ENCODE measurements at places on chromosomes 12 and 14.

DNA sequence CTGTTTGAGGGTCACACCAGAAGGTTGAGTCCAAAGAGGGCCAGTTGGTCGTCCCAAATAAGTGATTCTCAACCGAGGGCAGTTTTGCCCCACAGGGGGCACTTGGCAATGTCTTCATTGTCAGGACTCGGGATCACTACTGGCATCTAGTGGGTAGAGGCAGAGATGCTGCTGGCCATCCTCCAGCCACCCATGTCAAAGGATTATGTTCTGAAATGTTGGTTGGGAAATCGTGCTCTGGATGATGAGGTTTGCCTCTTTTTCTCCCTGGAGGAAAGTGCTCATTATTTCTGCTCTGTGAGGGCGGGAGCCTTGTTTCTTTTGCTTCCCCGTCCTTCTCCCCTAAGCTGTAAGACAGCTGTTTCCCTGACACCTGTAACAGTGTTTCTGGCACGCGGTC lies 3.6 kb downstream of the ZNF839 start:
- DNase-seq = peak; percentile 62

GRCh38 chr14:73758392-73759182 lies 44.4 kb upstream of the PNMA1 start:
- peak; percentile 89 for DNase-seq

DNA sequence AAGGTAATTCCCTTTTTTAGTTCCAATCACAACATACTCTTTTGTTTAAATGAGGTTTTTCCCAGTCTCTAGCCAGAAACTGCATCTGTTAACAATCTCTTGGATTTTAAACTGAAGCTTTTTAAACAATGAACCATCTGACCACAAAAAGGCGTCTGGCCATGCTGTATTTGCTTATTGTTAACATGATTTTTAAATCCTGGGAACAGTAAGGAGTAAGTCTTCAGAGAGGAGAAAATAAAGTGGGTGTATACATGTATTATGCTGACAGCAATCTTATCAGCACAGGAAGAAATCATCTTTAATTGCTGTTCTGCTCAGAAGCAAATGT lies 106.2 kb downstream of the DAAM1 start:
- no peak for DNase-seq

- no peak for DNase-seq
These were observed 159.3 kb downstream of the DYRK2 start for GRCh38 chr12:67807814-67808213.

DNA sequence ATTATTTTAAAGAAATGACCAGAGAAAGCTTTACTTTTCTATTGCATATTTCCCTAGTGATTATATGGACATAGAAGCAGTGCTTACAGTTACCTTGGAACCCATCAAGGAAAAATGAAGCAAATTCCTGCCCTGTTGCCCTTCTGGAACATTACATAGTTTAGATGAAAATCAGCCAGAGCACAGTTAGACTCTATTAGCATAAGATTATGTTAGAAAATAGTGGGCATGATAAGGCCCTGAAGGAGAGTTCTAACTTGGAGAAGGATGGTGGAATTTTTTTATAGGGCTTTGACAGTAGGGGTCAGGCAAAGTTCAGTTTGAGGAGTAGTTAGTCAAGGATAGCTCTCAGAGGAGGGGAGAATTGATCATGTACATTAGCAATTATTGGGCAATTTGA lies 74.3 kb downstream of the FUT8 start:
- no peak for DNase-seq

DNA sequence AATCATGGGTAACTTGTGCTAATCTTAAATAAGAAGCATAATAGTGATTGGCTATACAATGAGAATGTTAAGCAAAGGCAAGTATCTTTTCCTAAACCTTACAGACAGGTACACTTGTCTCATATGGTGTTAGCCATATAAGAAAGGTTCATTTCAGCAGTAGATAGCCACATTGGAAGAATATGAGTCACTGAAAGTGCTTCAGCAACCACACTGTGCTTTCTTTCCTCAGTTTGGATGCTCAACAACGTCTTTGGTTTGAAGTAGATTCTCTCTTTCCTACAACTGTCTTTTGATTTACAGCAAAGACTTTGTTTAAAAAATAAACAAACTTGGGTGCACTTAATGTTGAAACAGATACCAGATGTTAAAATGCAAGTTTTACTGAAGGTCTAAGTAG lies 8.9 kb downstream of the DDHD1 start:
- no peak for DNase-seq

GRCh38 chr12:2240984-2241383 lies 188.2 kb downstream of the CACNA1C start:
- no peak for DNase-seq

- DNase-seq = peak; percentile 40
These were observed 41.0 kb upstream of the RGS6 start for GRCh38 chr14:71891185-71891584.

DNA sequence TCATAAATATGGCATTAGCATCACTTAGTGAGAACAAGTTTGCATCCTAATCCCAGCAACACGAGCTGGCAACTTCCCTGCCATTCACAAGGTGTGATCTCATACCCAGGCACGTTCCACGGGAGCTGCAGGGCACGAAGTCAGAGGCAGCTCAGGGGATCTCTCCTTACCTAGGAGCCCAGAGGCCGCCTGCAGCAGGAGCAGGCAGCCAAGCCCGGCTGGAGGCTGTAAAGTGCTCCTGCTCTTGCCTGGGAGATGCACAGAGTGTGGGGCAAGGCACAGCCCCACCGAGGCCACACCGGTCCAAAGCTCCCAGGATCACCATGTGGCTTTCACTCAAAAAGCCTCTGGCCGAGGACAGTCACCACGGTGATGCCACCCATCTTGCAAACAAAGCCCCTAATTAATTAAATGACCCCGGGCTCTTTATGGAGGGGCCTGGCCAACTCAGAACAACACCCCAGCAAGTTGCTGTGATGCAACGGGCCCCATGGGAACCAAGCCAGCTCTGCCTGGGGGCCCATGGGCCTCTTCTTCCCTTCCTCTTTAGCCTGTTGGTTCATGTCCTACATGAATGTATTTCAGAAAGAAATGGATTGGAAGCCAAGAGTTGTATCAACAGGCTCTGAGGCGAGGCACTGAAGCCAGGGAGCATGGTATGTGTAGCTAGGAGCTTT lies 26.5 kb downstream of the NUAK1 start:
- peak; percentile 54 for DNase-seq

DNA sequence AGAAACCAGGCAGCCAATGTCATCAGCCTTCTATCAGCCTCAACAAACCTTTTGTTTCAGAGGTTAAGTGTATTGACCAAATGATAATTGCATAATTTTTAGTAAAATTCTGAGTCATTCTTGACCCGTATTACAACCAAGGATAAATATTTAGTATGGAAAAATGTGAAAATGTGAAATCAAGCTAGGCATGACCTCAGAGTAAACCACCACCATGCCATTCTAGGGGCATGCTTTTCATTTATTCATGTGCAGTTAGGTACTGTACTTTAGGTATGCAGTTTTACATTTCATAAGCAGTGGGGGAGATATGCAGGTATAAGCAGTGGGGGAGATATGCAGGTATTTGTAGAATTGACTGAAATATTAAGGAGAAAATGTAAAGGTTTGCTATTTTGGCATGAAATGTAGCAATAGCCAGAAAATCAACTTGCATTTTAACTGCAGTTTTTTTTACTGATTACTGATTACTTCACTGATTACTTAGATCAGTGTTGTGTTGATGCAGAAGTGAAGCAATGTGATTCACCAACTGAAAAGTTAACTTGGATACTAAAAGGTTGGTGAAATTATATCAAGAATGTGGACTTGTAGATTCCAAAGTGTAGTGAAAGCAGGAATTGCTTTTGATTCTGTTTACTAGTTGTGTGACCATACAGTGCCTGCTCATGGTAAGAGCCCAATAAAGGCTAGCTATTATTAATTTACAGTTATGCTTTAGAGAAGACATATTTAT lies 184.2 kb downstream of the ESR2 start:
- no peak for DNase-seq

GRCh38 chr12:66036317-66036716 lies 94.2 kb downstream of the LLPH start:
- DNase-seq = no peak

- DNase-seq = no peak
These were observed 4.8 kb downstream of the CD163 start for GRCh38 chr12:7498809-7499208.

GRCh38 chr14:67882986-67883555 lies 63.5 kb downstream of the RAD51B start:
- DNase-seq = no peak

GRCh38 chr14:23123419-23123818 lies 4.4 kb upstream of the CEBPE start:
- DNase-seq = no peak

DNA sequence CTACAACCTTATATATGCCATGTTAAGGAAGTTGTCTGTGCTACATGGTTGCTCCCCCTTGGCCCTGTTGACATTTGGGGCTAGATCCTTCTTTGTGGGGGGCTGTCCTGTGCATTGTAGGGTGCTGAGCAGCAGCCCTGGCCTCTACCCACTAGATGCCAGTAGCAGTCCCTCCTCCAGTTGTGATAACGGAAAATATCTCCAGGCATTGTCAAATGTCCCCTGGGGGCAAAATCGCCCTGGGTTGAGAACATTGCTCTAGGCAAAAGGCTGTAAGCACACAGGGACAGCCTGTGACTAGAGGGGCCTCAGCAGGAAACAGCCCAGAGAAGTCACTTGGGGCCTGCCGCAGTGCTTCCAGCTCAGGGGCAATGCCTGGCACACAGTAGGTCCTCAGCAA lies 1100.3 kb downstream of the BCL11B start:
- no peak for DNase-seq

- no peak for DNase-seq
These were observed 163.2 kb upstream of the C14orf180 start for GRCh38 chr14:104416383-104416782.

DNA sequence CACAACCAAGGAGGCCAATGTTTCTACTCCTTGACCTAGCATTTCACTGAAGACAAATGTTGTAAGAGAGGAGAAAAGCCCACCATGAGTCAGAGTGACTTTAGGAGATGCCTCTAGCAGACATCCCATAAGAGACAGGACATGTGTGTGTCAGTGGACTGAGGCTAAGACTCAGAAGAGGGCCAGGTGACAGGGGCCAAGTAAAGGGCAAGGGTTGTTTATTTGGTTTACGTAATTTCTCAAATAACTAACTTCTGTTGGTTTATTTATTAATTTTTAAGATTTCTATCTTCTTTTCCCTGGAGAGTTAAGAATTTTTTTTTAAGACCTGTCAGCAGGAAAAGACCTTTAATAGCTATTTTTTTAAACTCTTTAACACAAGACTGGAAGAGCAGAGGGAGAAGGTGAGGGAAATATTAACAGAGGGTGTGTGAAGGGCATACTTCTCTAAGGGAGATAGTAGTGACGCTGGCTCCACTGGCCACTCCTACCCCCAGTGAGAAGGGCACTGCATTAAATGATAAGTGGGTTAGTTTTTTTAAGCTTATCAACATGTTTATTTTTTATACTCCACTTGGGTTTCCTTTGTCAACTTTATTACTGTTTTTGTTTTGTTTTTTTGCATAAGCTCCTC lies 3.4 kb downstream of the PNP start:
- no peak for DNase-seq

DNA sequence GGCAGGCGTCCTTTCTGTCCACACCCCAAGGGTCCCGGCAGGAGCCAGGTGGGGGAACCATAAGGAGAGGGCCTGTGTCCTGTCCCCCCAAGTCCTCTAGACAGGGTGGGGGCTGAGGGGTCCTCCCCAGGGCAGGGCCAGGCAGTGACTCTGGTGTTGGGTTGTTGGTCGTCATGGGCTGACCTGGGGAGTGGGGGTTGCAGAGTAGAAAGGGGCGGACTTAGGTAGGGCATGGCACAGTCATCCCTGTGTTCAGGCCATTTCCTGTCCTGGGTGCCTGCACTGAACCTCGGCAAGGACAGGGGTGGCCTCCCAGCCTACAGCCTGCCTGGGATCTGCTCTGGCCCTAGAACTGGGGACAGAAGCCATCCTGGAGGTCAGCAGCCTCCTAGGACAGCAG lies 356.2 kb downstream of the TMEM121 start:
- DNase-seq = no peak

DNA sequence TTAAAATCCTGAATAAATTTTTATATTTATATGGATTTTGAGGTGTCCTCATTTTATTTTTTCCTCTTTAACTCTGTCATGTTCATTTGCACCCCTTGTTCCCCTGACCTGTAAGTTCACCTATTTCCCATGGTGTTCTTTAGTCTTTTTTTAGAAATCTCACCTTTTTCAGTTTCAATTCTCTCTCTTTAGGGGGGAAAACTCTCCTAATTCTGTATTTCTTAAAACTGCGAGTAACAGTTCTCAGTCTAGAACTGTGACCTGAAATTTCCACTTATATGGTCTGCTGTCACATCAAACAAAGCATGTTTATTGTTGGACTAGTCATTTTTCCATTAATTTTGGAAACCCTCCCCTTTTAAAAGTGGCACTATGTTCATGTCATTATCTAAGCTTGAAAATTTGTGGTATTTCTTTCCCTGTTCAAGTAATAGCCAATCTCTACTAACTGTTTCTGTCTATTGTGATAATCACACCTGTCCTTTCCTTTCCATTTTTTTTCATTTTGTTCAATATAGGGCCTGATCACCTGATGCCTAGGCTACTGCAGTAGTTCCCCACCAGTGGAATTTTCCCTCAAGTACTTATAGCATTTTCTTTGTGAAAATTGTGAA lies 14.0 kb upstream of the FBXO33 start:
- no peak for DNase-seq

- DNase-seq = no peak
These were observed 2.3 kb downstream of the DLK1 start for GRCh38 chr14:100728962-100729361.

DNA sequence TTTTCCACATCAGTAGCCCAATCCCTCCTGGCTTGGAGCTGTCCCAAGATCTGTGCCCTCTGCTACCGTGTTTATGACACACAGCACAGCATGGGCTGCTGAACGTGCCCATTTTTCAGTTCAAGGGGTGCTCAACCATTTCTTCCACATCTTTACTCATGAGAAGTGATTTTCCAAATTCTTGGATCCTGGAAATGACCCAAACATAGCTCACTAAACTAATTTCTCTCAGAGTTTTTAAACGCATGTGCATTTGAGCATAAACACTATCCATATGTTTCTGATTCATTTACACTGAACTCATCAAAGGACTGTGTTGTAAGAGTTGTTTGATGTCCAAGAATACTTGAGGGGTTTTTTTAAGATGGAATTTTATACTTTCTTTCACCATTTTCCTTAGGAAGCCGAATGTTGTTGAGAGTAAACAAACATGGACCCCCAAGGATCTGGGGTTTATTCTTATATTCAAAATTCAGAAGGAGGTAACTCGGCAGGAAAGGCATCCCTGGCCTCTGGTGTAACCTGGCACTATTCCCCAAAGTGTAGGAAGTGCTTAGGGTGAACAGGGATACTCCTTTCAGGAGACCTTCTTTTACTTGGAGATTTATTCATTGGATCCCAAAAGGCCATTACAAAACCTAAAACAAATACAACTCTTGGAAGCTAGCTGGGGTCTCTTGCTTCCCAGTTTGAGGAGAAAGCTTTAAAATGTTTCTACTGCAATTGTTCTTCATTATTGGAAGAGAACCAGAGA lies 215.0 kb downstream of the BMP4 start:
- no peak for DNase-seq

- peak; percentile 83 for DNase-seq
These were observed 17.2 kb downstream of the USP30 start for GRCh38 chr12:109069307-109070271.

- no peak for DNase-seq
These were observed 20.2 kb downstream of the E2F7 start for GRCh38 chr12:77045183-77045582.

Data from H9 (cell line).